ENCODE measurements at places on chromosomes 7 and 10. TPM values are rescaled to one million over a fixed set of nuclear protein-coding genes. Genes with fewer than 3 reads are reported as not detected.

- H3K4me1 ChIP-seq: peaks cover 24% of the 10 kb centered on the region
- H3K27ac ChIP-seq: no peak overlapping the region
- H3K36me3 ChIP-seq: peaks cover 9% of the 10 kb centered on the region
- H3K4me3 ChIP-seq: no peak overlapping the region
- H3K27me3 ChIP-seq: no peaks in the 10 kb centered on the region
Measured at GRCh38 chr7:65371468-65371867, 2.2 kb upstream of the ZNF92 start.

DNA sequence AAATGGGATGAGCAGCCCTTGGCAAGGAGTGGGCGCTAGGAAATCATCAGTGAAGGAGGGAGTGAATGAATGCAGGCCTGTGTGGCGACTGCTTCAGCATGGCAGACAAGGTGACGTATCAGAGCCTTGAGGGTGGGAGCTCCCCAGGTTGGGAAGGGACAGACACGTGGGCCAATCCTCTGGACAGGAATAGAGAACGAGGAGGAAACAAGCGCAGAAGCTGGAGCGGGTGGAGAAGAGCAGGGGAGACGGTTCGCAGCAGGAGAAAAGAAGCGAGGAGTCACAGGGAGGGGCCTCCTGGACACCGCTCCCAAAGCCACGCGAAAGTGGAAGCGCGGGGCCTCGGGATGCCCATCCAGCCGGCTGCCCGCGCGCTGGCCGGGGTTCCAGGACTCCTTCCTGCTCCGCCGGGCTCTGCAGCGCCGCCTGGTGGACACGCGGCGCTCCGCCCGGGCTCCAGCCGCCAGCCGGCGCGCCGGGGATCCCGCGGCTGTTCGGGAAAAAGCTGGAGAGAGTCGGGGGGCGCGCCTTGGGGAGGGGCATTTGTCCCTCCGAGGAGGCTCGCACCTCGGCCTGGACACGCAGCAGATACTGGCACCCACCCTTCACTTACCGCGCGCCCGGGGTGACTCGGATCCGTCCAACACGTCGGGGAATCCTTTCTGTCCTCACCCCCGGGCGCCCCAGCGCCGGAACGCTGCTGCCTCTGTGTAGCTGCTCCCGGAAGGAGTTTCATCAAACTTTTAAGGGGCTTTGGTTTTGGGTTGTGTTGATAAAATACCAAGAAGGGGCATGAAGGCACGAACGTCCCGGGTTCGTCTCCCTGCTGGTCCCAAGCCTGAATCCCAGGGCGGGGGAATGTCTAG, 6.3 kb downstream of the ZNF503 start:
- no peak for DNase-seq
- H3K27me3 ChIP-seq: peaks cover 58% of the 10 kb centered on the region
- H3K27ac ChIP-seq: peak overlapping the region; percentile 78
- H3K4me1 ChIP-seq: peaks cover 8% of the 10 kb centered on the region

OGDHL gene
- 2.8 TPM for total RNA-seq

DNA sequence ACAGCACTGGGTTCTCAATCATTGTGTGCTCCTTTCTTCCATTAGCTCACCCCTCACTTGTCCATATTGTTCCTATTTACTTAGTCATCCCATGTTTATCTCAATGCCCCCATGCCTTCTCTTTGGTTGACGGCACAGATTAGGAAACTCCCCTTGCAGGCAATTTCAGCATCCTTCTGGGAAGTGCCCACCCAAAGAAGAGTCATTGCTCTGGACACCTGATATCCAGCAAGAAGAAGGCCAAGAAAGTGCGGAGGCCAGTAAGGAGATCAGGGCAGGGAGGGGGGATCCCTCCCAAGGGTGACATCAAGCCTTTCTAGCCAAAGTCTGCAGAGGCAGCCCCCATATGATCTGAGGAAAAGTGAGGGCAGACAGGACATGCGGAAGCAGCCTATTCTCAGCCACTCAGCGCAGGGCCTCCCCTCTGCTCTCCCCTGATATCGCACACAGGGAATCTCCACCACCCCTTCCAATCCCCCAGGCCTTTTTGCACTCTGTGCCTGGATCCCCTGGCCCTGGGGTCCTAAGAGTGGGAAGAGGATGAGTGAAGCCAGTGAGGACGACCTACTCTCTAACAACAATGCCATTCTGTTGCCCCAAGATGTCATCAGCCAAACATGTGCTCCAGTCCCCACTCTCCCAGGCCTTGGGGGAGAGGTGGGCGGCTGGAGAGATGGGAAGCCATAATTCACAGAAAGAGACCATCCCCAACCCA, 1.8 kb downstream of the TRPV6 start:
- H3K4me1 ChIP-seq: no peaks in the 10 kb centered on the region
- H3K36me3 ChIP-seq: no peaks in the 10 kb centered on the region
- no peak overlapping the region for H3K4me3 ChIP-seq
- no peak for DNase-seq
- peaks cover 15% of the 10 kb centered on the region for H3K27me3 ChIP-seq
- H3K27ac ChIP-seq: no peak overlapping the region

SPDYE2B gene
- not detected for total RNA-seq

- H3K27me3 ChIP-seq: peaks cover 6% of the 10 kb centered on the region
- H3K36me3 ChIP-seq: peaks cover 5% of the 10 kb centered on the region
- peak overlapping the region; percentile 15 for H3K4me3 ChIP-seq
Measured at GRCh38 chr10:117652228-117653169, 110.0 kb downstream of the EMX2 start.

TMEM139 gene
- total RNA-seq: 0.73 TPM

- H3K36me3 ChIP-seq: peaks cover 27% of the 10 kb centered on the region
- H3K4me1 ChIP-seq: peaks cover 11% of the 10 kb centered on the region
- H3K27ac ChIP-seq: no peak overlapping the region
Measured at GRCh38 chr10:74507951-74508350, 318.4 kb upstream of the KAT6B start.

- no peak overlapping the region for H3K4me3 ChIP-seq
- no peaks in the 10 kb centered on the region for H3K27me3 ChIP-seq
- no peak for DNase-seq
- no peaks in the 10 kb centered on the region for H3K4me1 ChIP-seq
- H3K36me3 ChIP-seq: no peaks in the 10 kb centered on the region
Measured at GRCh38 chr7:47040795-47041347, 541.0 kb downstream of the TNS3 start.

DNA sequence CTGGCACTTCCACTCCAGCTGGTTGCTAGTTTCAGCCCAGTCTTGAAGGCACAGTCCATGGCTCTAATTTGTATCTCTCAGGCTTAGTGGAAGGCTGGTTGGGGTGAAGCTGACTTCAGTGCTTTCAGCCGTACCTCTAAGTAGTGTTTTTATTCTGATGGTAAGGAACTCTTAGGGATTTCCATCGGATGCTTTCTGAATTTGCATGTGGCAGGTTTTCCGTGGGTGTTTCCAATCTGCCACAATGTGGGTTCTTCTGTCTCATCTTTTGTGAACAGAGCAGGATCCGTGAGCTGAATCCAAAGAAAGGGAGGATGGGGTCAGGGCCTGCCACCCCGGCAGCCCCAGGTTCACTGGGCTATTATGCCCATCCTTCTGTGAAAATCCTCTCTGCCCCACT, 607.9 kb upstream of the MKI67 start:
- H3K27me3 ChIP-seq: no peaks in the 10 kb centered on the region
- DNase-seq: no peak
- H3K4me3 ChIP-seq: no peak overlapping the region
- H3K27ac ChIP-seq: no peak overlapping the region

HMX2 gene
- not detected for total RNA-seq

ZPBP gene
- total RNA-seq: not detected
